ENCODE measurements at places on chromosomes 3 and 15.

DNA sequence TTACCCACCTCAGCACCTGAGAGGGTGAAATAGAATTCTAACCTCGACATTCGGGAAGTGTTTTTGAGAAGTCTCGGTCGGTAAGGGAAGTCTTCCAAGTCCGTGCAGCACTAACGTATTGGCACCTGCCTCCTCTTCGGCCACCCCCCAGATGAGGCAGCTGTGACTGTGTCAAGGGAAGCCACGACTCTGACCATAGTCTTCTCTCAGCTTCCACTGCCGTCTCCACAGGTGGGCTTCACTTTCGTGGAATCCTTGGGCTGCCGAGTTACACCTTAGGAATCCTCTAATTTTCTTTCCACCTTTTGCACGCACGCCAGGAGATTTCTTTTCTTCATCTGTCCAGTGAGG, 775 bp downstream of the CCNDBP1 start:
- DNase-seq, result no peak

- no peak for DNase-seq
Observed at GRCh38 chr3:43132870-43133636, 27.2 kb upstream of the POMGNT2 start.

- DNase-seq, result peak; percentile 38
Observed at GRCh38 chr15:49235446-49236124, 65.5 kb downstream of the GALK2 start.

- no peak for DNase-seq
Observed at GRCh38 chr3:43906849-43907507, 216.2 kb downstream of the ABHD5 start.

DNA sequence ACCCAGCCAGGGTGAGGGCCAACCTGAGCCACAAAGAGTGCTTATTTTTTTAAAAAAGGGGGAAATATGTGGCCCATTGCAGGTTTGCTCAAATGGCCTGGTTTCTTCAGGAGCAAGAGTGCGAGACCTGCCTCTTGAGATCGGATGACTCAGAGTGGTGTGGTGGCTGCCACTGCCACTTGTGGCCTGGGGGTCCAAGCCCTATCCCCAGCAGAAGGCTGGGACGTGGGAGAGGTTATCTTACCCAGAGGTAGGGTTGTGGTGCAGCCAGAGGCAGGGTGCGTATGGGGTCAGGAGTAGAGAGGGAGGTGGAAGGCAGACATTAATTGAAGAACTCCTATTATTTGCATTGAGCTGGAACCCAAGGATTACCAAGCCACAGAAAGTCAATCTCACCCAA, 83.2 kb upstream of the SMAD3 start:
- no peak for DNase-seq

DNA sequence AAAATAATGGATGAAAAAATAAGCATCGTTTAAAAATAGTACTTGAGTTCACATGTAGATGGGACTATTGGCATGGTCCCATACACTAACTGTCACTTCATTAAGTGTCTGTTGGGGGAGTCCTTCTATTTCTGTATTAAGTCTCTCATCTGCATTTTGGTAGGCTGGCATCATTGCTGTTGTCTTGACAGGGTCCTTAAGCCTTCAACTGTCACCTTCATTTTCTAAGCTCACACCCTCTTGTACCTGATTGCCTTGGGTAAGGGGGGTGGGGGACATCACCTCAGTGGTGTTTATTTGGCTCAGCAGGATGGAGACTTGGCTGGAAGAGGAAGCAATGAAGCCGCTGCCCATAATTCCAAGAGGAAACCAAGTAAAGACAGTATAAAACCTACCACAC, 202.0 kb upstream of the VEPH1 start:
- no peak for DNase-seq

DNA sequence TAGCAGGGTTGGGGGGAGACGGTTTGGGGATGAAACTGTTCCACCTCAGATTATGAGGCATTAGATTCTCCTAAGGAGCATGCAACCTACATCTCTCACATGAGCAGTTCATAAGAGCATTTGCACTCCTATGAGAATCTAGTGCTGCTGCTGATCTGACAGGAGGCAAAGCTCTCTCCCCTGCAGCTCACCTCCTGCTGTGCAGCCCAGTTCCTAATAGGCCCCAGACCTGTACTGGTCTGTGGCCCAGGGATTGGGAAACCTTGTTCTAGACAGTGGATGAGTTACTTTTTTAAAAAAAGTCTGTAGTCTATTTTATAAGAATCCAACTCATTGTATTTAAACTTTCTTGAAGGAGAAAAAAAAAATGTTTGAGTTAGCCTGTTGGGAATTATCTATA, 100.0 kb downstream of the HHLA2 start:
- DNase-seq, result no peak

DNA sequence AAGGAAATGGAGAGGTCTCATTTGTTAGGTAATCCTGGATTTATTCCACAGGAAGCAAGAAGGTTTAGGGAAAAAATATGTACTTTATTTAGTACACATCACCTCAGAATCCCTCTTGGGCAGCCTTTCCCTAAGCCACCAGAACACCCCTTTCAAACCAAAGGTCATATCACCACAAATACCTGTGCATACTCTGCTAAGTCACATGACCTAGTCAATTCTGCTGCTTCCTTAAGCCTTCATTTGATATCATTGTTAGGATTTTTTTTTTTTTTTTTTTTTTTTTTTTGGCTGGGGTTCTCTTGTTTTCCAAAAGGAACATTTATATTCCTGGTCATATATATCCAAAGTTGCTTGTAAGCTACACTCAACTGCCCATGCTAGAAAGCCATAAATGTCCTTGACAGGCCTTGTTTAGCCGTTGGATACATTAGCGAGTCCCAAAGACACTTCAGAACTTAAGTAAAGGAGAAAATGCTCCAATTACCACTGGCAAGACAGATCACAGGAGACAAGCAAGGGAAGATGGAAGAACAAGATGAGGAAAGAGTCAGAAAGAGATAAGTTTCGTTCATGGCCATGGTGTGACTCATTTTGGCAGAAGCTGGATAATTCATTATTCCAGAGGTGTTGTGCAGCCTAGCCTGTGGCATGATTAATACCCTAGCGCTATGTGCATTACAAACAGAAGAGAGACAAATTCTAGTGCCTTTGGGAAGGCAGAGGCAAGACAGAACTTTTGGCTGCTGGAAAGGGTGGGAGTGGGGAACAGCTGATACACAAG, 155.6 kb upstream of the SLC2A2 start:
- no peak for DNase-seq

GRCh38 chr15:70703096-70703878, 60.1 kb downstream of the UACA start:
- DNase-seq, result no peak

GRCh38 chr15:67920524-67921240, 80.8 kb upstream of the RNU6-1 start:
- no peak for DNase-seq

GRCh38 chr15:63466378-63467192, 37.8 kb upstream of the USP3 start:
- peak; percentile 44 for DNase-seq

GRCh38 chr3:197494366-197495058, 61.3 kb downstream of the BDH1 start:
- no peak for DNase-seq

DNA sequence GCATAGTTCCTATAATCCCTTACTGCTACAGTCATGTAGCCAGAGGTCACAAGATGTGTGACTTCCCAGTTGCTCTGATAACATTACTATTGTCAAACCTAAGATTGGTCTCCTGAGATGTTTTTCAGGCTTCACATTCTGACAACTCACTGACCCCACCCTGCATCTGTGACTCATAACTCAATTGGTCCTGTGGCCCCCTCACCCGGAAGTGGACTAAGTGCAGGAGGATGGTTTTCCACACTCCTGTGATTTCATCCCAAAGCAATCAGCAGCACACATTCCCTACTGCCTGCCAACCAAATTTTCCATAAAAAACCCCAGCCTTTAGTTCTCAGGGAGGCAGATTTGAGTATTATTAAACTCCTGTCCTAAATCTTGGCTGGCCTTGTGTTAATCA, 564.9 kb upstream of the ZNF385D start:
- no peak for DNase-seq

GRCh38 chr15:29123991-29124390, 145.6 kb downstream of the NSMCE3 start:
- DNase-seq, result no peak

DNA sequence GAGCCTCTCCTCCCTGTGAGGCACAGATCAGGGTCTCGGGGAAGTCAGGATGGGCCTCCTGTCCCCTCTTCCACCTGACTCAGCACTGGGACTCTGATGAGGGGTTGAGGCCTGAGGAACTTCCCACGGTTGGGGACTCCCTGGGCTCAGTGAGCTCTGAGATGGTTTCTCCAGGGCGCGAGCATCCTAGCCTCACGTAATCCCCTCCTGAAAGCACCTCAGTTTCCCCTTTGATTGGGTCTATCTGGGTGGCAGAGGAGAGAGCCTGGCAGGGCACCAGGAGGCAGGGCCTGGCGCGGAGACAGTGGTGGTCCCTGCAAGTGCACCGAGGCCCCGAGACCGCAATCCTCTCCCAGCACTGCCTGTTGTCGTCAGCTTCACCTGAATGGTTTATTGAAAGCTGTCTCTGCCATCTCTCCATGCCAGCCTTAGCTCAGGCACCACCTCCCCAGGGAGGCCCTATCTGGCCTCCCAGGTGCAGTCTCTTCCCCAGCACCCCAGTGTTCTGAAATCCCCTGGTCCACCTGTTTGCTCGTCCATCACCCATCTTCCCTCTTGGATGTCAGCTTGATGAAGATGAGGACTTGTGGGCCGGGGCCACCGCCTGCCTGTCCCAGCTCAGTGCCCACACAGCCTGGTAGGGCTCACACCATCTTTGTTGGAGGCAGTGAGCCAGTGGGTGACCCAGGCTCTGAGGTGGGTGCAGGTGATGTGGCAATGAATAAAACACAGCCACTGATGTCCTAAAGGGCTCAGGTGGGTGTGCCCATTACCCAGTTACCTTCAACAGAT, 52.2 kb upstream of the PCSK6 start:
- no peak for DNase-seq

GRCh38 chr3:159860269-159861116, 128.1 kb upstream of the IL12A start:
- no peak for DNase-seq

DNA sequence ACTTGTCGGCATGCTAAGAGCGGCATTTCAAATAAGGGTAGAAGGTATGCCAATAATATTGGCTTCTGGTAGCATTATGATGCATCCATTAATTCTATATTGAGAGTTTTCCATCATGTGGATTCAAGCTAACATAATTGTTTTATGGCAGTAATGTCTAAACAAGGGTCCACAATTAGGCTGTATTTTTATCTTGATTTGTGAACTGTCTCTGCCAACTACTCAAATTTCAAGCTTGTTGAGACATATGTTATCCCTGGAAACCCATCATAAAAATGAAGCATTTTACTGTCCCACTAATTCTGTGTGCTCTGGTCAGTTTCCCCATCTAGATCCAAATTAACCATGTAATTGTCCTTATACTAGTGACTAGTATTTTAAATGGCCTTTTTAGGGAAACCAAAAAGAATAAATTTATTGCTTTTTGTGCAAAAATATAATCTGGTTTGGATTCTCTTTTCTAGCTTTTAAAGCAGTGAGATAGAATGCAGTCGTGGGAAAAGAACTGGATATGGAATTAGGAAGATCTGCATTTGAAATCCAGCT, 1.2 kb upstream of the OSTN start:
- DNase-seq, result no peak

DNA sequence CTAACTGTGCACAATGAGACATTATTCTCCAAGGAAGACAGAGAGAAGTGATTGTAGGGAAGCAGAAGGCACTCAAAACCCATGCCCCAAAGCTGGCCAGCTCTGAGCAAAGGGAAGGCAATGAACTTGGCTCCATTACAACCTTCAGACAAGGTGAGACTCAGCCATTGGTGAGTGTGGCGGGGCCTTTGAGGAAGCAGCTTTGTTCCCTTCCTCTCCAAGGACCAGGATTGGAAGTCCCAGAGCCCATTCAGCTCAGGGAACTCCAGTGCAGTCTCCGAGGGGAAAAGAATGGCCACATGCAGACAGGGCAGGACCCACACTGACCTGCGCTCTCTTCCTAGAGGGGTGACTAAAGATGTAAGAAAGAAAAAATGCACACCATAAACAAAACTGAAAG, 23.1 kb downstream of the HEG1 start:
- no peak for DNase-seq

GRCh38 chr3:175297216-175297615, 438.1 kb downstream of the NAALADL2 start:
- no peak for DNase-seq

GRCh38 chr15:84949043-84949442, 32.6 kb upstream of the PDE8A start:
- DNase-seq, result no peak

GRCh38 chr3:126711121-126711760, 7.2 kb downstream of the CHCHD6 start:
- DNase-seq, result no peak

- no peak for DNase-seq
Observed at GRCh38 chr3:120875989-120876388, 32.0 kb upstream of the STXBP5L start.

- no peak for DNase-seq
Observed at GRCh38 chr3:45816544-45816943, 20.2 kb upstream of the SLC6A20 start.

DNA sequence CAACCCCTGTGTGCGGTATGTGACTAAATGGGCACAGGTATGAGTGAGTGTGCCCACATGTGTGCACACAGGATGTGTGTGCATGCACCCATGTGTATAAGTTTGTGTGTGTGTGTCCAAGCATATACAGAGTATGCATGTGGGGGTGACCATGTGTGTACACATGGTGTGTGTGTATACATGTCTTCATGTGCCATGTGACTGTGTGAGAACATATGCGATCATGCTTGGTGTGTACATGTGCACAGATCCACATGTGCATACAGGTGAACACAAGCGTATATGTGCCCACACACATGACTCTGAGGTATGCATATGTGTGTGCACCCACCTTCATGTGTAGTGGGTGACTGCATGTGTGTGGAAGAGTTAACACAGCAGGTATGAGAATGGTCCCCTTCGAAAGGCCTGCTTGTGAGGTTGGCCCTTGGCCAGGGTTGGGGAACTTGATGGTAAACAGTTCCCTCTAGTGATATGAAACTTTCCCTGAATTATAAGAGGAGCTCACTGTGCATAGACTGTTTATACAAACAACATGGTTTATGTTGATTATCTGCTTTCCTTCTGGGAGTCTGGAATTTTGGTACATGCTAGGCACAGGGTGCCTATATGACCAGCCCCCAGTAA, 10.3 kb downstream of the PFKFB4 start:
- no peak for DNase-seq

DNA sequence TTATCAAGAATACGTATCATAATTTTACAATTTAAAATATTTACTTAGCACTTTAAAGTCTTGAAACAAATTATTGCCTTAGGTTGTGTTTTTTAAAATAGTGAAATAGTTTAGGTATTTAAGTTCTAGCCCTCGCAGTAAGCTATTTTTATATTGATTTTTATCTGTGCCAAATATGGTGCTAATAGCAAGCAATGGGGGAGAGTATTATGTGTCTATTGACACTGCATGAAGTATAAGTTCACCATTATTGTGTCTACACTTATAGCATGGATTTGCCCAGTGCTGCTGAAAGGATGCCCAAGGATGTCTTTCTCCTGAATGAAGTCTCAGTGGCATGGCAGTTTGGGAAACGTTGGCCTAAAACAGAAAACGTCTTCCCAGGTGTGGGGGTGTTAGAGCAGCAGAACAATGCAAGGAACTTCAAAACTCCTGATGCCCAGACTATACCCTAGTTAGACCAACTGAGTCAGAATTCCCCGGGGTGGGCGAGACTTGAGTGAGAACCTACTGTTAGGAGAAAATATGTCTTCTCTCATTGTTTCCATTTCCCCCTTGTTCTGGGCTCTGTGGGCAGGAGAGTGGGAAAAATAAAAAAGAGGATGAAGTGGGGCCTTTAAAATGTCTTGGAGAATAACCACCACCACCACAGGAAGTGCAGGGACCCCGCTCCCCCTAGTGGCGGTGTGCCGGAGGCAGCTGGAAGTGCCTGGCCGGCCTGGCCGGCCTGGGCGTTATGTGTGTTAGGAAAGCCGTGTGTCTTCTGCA, 104.2 kb upstream of the SLC7A14 start:
- peak; percentile 68 for DNase-seq

Measured in stimulated activated naive CD8-positive, alpha-beta T cell treated with anti-CD3 and anti-CD28 coated beads, Interleukin-15, Interleukin-2, amounts not matched to agents 100 U/mL and 50 U/mL, for 24 hours (primary cell).